WTC11 (cell line): ENCODE measurements at places on chromosomes 6 and 20.

DNA sequence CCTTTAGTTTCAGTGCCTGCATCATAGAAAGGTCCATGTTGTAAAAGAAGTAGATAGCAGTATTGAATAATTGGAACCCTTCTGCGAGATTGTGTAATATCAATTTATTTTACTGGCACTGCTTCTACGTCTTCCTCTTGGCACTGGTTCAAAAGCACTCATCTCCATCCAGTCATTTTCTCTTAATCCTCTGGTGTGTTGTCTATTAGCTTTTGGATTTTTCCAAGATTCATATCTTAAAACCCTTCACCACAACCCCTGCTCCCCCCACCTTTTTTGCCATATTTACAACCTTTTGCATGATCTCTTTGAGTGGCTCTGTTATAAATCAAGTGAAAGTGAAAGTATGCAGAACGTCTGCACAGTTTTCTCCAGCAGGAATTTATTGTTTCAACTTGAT, 76.6 kb upstream of the HSF2 start:
- DNase-seq, result no peak

DNA sequence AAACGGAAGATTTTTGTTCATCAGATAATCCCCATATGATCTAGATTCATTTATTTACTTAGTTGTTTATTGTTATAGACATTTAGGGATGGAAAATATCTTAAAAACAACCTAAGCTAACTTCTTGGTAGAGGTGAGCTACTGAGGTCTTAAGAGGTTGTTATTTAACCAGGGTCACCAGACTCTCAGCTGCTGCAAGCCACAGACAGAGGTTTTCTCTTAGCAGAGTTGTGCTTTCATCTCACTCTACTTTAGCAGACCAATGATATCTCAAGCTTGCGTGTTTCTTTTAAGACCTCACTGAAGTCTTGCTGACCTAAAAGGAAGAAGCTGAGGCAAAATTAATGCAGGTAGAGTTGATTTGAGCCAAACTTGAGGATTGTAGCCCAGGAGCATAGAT, 43.6 kb downstream of the NCOA7 start:
- DNase-seq, result no peak

GRCh38 chr6:44025226-44025625, 102.0 kb downstream of the MRPL14 start:
- DNase-seq, result no peak

- no peak for DNase-seq
These were observed 388.2 kb downstream of the TBC1D32 start for GRCh38 chr6:120945905-120946594.
